ENCODE measurements at places on chromosomes 11 and 22. TPM values are rescaled to one million over a fixed set of nuclear protein-coding genes. Genes with fewer than 3 reads are reported as not detected.

Gene TSSC4
- polyA plus RNA-seq = 28.0 TPM

Gene MRTFA
- polyA plus RNA-seq = 17.1 TPM

Gene TEF
- 5.6 TPM for polyA plus RNA-seq

Gene NLRP14
- 0.82 TPM for polyA plus RNA-seq

DNA sequence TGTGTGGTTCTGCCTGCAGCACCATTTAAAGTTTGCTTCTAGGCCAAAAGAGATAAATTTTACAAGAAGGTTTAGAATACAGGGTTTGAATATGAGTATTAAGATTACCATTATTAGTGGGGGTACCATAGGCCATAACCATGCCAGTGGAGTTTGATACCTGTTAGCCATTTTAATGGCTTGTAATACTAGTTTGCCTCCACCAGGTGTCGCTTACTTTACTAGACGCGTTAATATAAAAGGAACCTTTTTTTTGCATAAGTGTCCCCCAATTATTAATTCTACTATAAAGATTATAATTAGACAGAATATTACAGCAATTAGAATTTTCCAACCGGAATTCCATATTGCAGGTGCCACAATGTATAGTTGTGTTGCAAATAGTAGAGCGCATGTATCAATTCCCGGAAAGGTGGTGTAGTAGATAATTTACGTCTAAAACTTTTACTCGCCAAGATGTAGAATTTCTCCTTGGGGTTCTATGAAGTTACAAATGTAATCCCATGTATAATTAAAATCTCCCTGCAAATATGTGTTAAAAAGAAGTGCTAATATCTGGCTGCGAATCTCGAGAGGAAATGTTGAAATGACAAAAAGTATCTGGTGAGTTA is 16.1 kb downstream of the MS4A6E start:
- no peak overlapping the region for H3K27ac ChIP-seq
- H3K27me3 ChIP-seq = no peaks in the 10 kb centered on the region
- H3K36me3 ChIP-seq = no peaks in the 10 kb centered on the region

DNA sequence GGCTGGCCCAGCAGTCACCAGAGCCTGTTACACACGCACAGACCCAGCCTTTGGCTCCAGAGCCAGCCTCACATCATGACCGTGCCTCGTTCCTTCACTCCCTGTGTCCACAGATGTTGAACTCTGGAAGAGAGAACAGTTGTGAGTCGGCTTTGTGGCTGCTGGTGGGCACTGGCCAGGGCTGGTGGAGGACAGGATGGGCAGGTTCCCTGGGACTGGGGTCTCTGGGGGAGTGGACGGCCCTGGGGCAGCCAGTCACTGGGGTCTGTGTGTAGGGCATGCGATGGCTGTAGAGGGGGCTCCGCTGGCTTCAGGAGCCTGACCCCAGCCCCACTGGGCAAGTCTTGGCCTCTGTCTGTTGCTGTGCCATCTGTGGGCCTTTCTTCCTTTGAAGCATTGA is 1070.1 kb downstream of the BRD1 start:
- no peaks in the 10 kb centered on the region for H3K27me3 ChIP-seq
- H3K4me1 ChIP-seq = no peaks in the 10 kb centered on the region
- DNase-seq = no peak

- H3K4me1 ChIP-seq = no peaks in the 10 kb centered on the region
- no peak overlapping the region for H3K4me3 ChIP-seq
- no peaks in the 10 kb centered on the region for H3K36me3 ChIP-seq
- no peak for DNase-seq
- no peak overlapping the region for H3K27ac ChIP-seq
Observed at GRCh38 chr11:46012185-46012584, 89.7 kb downstream of the LARGE2 start.

DNA sequence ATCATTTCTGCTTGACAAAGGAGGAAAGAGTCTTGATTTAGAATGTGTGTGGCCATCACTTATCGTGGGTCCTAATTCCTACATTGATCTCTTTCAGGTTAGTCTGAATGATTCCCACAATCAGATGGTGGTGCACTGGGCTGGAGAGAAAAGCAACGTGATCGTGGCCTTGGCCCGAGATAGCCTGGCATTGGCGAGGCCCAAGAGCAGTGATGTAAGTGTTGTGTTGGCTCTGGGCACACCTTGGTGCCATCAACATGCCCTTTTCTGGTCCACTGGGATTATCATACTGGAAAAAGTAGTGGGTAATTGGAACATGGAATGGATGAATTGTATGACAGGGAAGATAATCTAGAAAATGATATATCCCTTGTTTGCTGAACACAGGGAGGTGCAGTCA is 17.1 kb upstream of the SORL1-AS1 start:
- H3K4me1 ChIP-seq = peaks cover 25% of the 10 kb centered on the region
- H3K27ac ChIP-seq = no peak overlapping the region
- no peaks in the 10 kb centered on the region for H3K27me3 ChIP-seq
- DNase-seq = no peak

DNA sequence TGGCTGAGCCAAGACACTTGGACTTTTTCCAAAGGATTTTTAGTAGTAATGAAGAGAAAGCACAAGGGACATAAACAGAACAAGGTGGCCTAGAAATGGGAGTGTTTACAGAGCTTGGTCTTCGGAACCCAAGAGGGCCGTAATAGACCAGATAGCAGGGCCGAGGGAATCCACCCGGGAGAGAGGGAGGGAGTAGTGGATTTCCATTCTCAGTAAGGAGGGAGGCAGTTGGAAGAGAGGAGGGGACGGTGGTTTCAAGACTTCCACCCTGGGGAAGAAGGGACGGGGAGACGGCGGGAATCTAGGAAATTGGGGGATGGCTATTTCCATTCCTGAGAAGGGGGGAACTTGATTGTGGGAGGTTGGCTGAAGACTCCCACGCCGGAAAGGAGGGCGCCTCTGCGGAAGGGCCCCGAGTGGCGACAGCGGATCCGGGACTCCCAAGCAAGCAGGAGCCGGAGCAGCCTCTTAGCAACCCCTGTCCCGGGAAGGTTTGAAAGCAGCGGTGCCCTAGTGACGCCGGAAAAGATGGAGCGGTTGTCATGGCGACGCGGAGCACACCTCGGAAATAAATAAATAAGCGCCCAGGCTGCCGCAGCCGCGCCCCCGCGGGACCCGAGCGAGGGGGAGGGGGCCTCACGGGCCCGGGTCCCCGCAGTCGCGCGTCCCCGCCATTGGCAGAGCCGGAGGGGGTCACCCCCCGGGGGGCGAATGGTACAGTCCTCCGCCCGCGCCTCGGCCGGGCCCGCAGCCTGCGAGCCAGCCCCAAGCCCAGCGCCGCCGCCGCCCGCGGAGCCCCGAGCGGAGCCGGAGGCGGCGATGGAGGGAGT is 31.6 kb downstream of the EIF3F start:
- no peaks in the 10 kb centered on the region for H3K36me3 ChIP-seq
- H3K27ac ChIP-seq = peak overlapping the region; percentile 56
- peak; percentile 66 for DNase-seq
- H3K4me3 ChIP-seq = peak overlapping the region; percentile 42

DNA sequence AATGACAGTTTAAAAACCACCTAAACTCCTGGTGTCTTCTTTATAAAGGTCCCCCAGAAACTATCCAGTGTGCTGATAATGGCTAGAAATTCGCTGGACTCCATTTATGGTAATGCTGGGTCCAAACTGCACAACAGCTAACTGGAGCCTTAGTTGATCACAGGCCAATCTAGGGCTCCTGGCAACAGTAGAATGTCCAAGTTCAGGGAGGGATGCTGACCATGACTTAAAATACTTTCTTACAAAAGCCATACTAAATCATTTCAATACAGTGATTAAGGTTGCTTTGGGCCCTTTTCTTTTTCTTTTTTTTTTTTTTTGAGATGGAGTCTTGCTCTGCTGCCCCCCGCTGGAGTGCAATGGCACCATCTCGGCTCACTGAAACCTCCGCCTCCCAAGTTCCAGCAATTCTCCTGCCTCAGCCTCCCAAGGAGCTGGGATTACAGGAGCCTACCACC is 14.5 kb upstream of the GAB2 start:
- DNase-seq = no peak
- no peak overlapping the region for H3K27ac ChIP-seq
- H3K4me3 ChIP-seq = no peak overlapping the region

DNA sequence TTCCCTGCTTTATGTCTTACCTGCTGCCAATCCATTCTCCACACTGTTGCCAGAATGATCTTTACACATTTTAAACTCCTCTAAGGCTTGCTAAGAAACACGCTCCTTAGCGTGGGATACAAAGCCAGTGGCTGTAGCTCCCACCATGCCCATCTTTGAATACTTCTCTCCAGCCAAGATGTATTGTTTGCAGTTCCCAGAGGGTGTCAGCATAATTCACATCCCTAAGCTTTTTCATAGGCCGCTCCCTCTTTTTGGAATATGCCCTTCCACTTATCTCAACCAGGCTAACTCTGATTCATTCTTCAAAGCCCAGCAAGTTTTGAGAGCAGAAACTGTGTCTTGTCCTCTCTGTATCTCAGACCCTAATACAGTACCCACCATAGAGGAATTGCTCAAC is 8.1 kb upstream of the UPK2 start:
- DNase-seq = no peak
- H3K27me3 ChIP-seq = peaks cover 4% of the 10 kb centered on the region
- H3K4me1 ChIP-seq = no peaks in the 10 kb centered on the region
- H3K36me3 ChIP-seq = no peaks in the 10 kb centered on the region
- H3K27ac ChIP-seq = no peak overlapping the region

DNA sequence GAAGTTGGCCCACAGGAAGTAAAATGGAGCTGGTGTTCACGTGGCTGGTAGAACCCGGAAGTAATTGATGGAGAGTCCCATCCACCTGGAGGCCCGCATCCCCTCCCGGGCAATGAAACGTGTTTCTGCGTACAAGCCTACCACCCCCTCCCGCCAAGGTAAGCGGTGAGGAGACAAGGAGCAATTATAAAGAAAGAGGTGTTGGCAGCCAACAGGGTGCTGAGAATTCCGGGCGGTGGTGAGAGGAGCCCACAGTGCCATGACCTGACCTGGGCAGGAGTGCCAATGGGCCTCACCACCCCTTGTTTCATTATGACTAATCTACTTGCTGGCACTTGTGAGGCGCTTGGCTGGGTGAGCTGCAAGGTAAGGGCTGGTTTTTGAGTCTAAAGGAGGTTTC is 83.8 kb upstream of the BID start:
- no peak for DNase-seq
- peaks cover 23% of the 10 kb centered on the region for H3K36me3 ChIP-seq
- no peaks in the 10 kb centered on the region for H3K27me3 ChIP-seq
- H3K4me3 ChIP-seq = no peak overlapping the region
- peak overlapping the region; percentile 83 for H3K27ac ChIP-seq
- peaks cover 29% of the 10 kb centered on the region for H3K4me1 ChIP-seq

- no peak for DNase-seq
- H3K27me3 ChIP-seq = no peaks in the 10 kb centered on the region
- no peak overlapping the region for H3K4me3 ChIP-seq
- no peak overlapping the region for H3K27ac ChIP-seq
- H3K4me1 ChIP-seq = no peaks in the 10 kb centered on the region
Observed at GRCh38 chr22:43171019-43171491, 15.9 kb downstream of the TTLL12 start.

DNA sequence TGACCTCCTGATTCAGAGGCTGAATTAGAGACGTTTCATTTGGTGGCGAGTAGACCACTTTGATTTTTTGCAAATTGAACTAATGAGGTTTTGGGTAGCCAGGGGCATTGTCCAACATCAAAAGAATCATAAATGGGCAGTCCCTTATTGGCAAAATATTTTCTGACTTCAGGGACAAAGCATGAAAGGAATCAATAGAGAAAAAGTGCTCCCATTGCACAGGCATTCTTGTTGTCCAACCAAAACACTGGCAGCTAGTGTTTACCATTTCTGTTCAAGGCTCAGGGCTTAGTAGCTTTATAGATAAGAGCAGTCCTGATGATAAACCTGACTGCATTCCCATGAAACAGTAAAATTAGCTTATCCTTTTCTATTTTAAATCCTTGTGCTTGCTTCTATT is 6.4 kb upstream of the CARD16 start:
- no peaks in the 10 kb centered on the region for H3K27me3 ChIP-seq
- H3K4me3 ChIP-seq = no peak overlapping the region
- DNase-seq = no peak
- no peak overlapping the region for H3K27ac ChIP-seq
- H3K36me3 ChIP-seq = no peaks in the 10 kb centered on the region

GRCh38 chr11:64765851-64766665 is 6.3 kb upstream of the PYGM start:
- no peaks in the 10 kb centered on the region for H3K4me1 ChIP-seq
- no peak overlapping the region for H3K4me3 ChIP-seq
- H3K27ac ChIP-seq = no peak overlapping the region
- no peak for DNase-seq

GRCh38 chr11:118439646-118440045 is 3.4 kb downstream of the KMT2A start:
- no peak for DNase-seq
- no peak overlapping the region for H3K4me3 ChIP-seq
- no peaks in the 10 kb centered on the region for H3K27me3 ChIP-seq
- H3K27ac ChIP-seq = no peak overlapping the region
- no peaks in the 10 kb centered on the region for H3K36me3 ChIP-seq

DNA sequence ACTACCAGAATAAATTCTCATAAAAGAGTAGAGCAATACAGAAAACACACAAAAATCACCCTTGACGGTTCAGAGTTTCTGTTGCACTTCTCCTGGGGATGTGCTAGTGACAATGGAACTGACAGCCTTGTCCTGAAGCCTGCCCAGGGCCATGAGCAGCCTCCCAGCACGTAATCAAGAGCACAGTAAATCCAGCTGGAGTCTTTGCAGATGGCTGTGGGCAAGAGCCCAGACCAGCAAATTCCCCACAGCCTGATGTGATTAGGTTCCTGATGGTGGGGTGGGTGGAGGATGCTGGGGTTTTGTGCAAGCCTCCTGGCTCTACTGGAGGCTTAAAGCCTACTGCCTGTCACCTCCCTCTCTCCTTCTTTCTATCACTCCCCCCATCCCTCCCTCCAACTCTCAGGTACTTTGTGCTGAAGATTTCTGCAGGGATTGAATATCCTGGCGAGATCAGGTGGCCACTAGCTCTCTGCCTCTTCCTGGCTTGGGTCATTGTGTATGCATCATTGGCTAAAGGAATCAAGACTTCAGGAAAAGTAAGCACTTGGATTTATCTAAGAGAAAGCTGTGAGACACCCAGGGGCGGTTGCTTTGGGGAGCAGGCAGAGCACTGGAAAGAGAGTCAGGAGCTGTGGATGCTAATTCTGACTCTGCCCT is 18.1 kb downstream of the SLC6A5 start:
- no peak overlapping the region for H3K27ac ChIP-seq
- no peaks in the 10 kb centered on the region for H3K4me1 ChIP-seq
- no peaks in the 10 kb centered on the region for H3K36me3 ChIP-seq
- H3K4me3 ChIP-seq = no peak overlapping the region
- peaks cover 26% of the 10 kb centered on the region for H3K27me3 ChIP-seq

DNA sequence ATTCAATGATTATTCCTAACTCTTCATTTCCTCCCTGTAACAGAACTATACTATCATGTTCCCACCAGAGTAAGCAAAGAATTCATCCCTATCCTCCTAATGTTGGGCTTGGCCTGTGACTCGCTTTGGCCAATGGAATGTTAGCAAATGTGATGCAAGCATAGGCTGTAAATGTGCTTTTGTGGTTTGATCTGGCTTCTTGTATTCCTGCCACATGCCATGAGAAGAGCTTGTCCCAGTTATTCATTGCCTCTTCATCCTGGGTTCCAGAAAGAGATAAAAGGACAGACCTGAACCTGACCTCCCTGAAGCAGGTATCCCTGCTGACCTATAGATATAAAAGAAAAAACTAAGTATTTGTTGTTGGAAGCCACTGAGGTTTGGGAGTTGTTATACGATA is 51.0 kb downstream of the SYTL2 start:
- H3K4me3 ChIP-seq = no peak overlapping the region
- H3K4me1 ChIP-seq = peaks cover 14% of the 10 kb centered on the region
- H3K27ac ChIP-seq = no peak overlapping the region
- no peaks in the 10 kb centered on the region for H3K27me3 ChIP-seq

All from large intestine (tissue), 12 donors.